ENCODE measurements at places on chromosomes 5 and 9.

DNA sequence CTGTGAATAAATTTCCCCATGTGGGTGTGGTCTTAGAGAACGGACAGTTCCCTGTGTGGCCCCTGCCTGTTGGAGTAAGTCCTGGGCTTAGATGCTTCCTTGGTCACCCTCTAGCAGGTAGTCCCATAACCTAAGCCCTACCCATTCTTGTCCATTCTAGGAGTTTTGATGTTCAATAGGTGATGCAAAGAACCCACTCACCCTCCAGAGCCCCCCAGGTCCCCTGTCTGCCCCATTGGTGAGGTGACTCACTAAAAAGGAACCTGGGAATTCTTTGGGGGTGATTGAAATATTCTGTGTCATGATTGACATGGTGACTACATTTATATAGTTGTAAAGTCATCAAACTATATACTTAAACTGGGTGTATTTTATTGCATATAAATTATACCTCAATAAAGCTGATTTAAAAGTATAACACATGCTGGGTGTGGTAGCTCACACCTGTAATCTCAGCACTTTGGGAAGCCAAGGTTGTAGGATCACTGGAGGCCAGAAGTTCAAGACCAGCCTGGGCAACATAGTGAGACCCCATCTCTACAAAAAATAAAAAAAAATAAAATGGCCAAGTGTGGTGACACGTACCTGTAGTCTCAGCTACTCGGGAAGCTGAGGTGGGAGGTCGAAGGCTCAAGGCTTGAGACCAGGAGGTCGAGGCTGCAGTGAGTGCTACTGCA, 20.8 kb upstream of the GTF3C5 start:
- DNase-seq: no peak

GRCh38 chr9:84123648-84124406, 143.2 kb downstream of the RMI1 start:
- DNase-seq: no peak

- DNase-seq: no peak
Observed at GRCh38 chr5:176639208-176639607, 8.1 kb upstream of the TSPAN17 start.

GRCh38 chr5:88377705-88378656, 109.3 kb upstream of the TMEM161B start:
- no peak for DNase-seq

GRCh38 chr5:178424810-178425177, 165.4 kb downstream of the COL23A1 start:
- DNase-seq: no peak

GRCh38 chr9:18705796-18706392, 231.9 kb downstream of the ADAMTSL1 start:
- no peak for DNase-seq

DNA sequence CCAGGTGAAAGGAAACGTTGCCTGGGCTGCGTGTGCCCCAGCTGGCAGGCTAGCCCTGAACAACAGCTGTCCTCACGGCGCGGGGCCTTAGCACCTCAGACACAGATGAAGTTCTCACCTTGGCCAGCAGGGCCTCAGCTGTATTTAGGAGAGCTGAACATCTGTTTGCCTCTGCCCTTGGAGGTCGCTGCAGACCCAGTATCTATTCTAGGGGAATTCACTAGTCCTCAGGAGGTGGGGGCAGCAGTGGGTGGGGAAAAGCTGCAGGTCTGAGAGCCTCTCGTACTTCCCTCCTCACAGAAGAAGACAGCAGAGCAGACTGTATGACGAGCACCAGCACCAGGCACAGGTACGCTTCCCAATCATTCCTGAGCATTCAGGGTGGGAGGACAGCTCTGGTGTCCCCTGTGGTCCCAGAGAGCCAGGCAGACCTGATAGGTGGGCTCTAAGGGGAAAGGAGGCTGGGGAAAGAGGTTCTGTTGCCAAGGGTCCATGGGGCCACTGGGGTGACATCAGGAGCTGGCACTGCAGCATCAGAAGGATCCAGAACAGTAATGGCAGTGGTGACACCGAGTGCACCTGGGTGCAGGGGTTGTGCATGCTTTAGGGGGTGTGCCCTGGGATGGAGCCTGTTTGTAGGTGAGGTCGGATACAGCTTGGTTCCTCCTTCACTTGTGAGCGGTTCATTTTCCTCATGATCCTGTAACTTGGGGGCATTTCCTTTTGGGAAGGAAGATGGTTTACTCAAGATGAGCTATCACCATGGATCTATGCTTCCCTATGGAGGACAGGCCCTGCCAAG, 13.8 kb downstream of the CD74 start:
- no peak for DNase-seq

GRCh38 chr5:5183933-5184332, 43.8 kb downstream of the ADAMTS16 start:
- DNase-seq: no peak

Measured in right hindlimb (tissue), 1 donor.